Activated CD4-positive, alpha-beta T cell treated with anti-CD3 and anti-CD28 coated beads for 1 hour (primary cell): ENCODE measurements at places on chromosomes 5 and 9.

DNA sequence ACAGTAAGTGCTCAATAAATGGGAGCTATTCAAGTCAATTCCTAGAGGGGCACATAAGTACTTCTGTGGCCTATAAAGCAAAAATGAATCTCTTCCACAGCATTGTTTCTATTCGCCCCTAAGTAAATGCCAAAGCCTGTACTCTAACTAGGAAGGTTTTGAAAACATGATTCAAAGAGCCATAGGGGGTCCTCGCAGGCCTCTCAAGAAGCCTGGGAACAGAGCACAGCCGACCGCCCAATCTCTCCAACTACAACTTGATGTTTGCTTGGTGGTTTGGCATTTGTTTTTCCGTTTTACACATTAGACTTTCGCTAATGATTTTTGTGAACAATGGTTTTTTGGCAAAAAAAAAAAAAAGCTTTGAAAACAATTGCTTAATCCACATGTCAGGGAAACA, 19.4 kb downstream of the EFNA5 start:
- no peak for DNase-seq

GRCh38 chr9:9410736-9411135, 1202.1 kb downstream of the PTPRD start:
- DNase-seq: no peak

DNA sequence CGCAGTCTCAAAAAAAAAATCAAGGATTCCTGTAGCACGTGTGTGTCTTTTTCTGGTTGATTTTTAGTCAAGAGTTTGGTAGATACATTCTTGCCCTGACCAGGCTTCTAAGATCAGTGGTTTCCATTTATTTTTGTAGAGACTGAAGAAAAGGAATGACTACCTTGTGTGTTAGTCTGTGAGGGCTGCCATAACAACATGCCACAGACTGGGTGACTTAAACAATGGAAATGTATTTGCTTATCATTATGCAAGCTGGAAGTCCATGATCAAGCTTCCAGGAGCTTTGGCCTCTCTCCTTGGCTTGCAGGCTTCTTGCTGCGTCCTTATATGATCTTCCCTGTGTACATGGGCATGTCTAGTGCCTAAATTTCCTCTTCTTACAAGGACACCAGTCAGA, 127.0 kb downstream of the CCDC192 start:
- no peak for DNase-seq

DNA sequence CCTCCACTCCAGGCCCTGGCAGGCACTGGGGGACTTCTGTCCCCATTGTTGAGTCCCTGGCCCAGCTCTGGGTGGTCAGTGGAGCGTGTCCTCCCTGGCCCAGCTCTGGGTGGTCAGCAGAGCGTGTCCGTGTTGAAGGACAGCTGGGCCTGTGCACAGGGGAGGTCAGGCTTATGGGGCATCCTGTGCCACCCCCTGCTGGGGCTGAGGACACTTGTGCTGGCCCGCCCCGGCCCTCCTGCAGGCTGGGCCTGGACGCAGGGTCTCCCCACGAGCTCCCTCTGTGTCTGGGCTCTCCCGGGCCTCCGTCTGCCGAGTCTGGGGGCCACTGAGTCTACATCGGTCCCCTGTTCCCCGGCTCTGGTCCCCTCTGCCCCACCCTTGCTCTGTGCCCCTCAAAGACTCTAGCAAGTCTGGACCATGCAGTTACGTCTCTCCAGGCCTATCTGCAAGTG, 11.5 kb upstream of the CLIC3 start:
- DNase-seq: no peak

- no peak for DNase-seq
These were observed 110.1 kb upstream of the SMIM23 start for GRCh38 chr5:171675511-171675910.

- no peak for DNase-seq
These were observed 4.4 kb downstream of the RORB start for GRCh38 chr9:74501570-74501969.

DNA sequence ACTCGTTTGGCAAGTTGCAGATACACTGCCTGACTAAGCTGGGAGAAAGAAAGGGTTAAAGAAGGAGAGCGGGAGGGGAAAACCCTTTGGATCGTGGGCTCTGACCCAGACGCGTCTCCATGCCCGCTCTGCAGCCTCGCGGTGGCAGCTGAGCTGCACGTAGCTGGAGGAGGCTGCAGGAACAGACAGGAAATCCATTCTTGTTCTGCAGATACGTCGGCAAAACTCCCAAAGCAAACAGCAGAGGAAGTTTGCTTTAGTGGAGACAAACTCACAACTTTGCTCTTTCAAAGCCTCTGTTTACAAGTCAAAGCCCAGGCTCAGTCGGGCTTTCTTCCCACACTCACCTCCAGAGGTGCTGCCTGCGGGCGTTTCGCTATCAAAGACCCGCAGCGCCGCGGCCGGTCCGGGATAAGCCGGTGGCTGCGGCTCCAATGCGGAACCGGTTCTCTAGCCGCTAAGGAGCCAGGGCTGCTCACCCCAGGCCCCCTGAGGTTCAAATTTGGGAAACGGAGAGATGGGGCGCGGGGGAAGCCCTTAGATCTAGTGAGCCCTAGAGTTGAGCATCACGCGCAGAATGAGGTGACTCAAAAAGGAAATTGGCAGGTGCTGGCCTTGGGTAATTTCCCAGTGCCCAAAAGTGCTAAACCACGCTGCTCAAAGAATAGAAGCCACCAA, 60.7 kb downstream of the MAT2B start:
- no peak for DNase-seq

DNA sequence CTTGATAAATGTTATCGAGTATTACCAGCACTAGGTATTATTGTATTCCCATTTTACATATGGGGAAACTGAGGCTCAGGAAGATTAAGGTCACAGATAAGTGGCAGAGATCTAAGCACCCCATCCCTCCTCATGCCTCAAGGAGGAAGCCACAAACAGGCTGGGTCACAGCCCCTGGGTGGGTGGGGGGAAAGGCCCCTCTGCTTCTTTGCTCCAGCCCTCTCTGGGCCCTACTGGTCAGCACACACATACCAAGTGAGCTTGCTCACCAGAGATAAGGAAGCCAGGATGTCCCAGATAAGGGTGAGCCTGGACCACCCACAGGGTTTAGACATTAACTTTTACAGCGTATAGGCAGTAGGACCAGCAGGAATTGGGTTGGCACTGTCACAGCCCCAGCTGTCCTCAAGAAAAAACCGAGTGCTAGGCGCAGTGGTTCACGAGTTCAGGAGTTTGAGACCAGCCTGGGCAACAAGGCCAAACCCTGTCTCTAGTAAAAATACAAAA, 45.3 kb downstream of the STK10 start:
- no peak for DNase-seq

GRCh38 chr5:107303171-107303968, 367.4 kb downstream of the EFNA5 start:
- DNase-seq: no peak

- no peak for DNase-seq
These were observed 21.1 kb upstream of the EEIG1 start for GRCh38 chr9:128001779-128002298.

- DNase-seq: peak; percentile 5
These were observed 82.6 kb downstream of the WNK2 start for GRCh38 chr9:93266521-93267001.

DNA sequence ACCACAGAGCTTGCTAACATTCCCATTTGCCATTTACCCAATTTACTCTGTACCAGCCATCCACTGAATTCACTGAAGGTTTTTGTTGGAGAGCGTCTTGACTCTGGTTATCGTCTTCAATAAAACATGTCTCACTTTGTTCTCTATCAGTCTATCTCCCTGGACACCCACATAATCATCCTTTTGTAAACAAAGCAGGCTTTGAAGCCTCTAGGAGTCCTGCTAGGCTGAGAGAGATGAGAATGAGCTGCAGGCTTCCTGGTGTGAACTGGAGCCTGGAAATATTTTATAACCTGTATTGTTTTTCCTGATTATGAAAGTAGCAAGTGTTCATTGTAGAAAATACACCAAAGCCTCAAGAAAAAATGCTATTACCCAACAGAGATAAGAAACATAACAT, 140.6 kb upstream of the ZNF366 start:
- DNase-seq: no peak

DNA sequence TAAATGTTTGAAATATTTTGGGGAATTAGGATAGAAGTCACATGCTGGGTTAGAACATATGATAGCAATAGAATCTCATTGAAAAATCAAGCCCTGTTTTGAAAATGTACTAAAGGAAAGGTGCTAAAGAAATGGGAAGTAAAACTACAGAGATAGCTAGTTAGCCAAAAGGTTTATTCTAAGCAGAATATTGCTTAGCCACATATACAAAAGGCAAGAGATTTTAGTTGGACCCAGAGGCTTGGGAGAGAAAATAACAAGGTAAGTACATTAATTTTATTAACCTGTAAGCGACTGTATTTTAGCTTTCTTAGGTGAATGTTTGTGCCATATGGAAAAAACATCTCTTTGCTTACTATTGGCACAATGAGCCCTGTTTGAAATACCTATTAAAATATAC, 108.3 kb downstream of the RPS23 start:
- no peak for DNase-seq

GRCh38 chr9:128523199-128523925, 18.8 kb downstream of the GLE1 start:
- no peak for DNase-seq

- DNase-seq: no peak
These were observed 59.8 kb downstream of the DAB2IP start for GRCh38 chr9:121711281-121711680.

DNA sequence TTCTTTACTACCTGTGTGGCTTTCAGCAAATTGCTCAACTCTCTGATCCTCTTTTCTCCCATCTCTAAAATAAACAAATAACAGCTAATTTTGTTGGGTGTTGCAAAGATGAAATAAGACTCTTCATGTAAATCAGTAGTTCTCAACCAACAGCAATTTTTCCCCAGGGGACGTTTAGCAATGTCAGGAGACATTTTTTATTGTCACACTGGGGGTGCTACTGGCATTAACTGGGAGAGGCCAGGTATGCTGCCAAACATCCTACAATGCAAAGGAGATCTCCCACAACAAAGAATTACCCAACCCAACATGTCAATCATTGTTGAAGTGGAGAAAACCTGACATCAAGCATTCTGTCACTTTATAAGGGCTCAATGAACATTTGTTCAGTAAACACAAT, 19.7 kb downstream of the ADRA1B start:
- DNase-seq: no peak

- DNase-seq: no peak
These were observed 12.3 kb downstream of the MAST4 start for GRCh38 chr5:66608501-66608900.

- DNase-seq: no peak
These were observed 23.1 kb downstream of the PWWP2A start for GRCh38 chr5:160096178-160096577.

DNA sequence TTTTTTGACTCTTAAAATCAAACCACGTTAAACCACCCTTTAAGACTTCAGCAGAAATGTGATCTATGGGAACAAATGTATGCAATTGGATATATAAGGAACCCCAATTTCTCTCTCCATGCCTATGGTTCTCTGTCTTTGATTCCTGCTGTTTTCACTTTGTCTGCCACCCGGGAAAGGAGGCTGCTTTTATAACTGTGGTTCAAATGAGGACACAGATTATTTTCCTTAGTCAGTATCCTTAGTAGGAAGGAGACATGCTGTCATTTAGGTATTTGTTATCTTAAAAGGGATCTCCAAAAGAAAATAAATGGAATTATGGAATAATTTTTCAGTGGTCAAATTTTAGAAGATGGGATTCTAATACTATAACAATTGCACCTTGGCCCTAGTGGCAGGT, 176.1 kb upstream of the NREP start:
- DNase-seq: no peak

GRCh38 chr9:124054582-124055227, 43.1 kb downstream of the LHX2 start:
- no peak for DNase-seq

- no peak for DNase-seq
These were observed 13.9 kb downstream of the ENC1 start for GRCh38 chr5:74626386-74627222.

DNA sequence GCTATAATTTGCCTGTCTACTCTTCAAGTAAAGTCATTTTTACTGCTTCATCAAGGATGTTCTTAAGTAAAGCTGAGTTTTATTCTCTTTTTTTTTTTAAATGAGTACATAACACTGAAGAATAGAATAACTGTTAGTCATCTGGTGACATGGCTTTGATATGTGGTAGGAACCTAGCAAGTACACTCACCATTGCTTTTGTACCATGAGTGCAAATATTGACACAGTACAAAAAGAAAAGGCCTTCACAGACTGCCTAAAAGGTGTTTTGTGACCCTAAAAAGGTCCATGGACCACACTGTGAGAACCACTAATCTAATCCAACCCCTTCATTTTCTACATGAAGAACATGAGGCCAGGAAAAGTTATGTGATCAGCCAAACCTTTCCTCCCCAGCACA, 55.0 kb downstream of the ECPAS start:
- DNase-seq: no peak

- no peak for DNase-seq
These were observed 71.3 kb downstream of the PPARGC1B start for GRCh38 chr5:149801307-149801990.

- no peak for DNase-seq
These were observed 146.3 kb downstream of the SNCAIP start for GRCh38 chr5:122458278-122458872.

- DNase-seq: no peak
These were observed 34.4 kb downstream of the PAM start for GRCh38 chr5:102789469-102789868.

GRCh38 chr5:136350343-136350742, 15.0 kb downstream of the TRPC7 start:
- DNase-seq: no peak

- DNase-seq: no peak
These were observed 26.3 kb downstream of the CNTFR start for GRCh38 chr9:34563262-34563661.

DNA sequence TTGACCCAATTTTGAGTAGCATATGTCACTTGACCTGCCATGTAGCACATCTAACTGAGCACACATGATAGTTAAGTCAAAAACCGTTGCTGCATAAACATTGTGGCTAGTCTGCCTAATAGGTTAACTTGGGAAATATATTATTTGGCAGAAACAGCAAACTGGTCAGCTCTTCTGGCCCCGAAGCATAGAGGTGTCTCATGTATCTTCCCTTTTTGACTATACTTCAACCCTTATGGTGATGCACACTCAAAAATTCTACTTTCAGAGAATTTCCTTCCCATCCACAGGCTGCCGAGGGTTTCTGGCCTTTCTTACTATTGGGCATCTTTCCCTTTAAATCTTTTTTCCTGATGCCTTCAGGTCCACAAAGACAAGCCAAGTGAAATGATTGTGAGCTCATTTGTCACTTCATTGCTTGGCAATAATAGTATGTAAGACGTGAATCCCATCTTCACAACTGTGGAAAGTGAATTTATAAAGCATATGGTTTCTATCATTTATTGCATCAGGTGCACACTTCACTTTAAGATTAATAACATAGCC, 41.2 kb downstream of the MOCS2 start:
- DNase-seq: no peak

GRCh38 chr9:96141666-96142065, 160.3 kb downstream of the HSD17B3 start:
- no peak for DNase-seq

DNA sequence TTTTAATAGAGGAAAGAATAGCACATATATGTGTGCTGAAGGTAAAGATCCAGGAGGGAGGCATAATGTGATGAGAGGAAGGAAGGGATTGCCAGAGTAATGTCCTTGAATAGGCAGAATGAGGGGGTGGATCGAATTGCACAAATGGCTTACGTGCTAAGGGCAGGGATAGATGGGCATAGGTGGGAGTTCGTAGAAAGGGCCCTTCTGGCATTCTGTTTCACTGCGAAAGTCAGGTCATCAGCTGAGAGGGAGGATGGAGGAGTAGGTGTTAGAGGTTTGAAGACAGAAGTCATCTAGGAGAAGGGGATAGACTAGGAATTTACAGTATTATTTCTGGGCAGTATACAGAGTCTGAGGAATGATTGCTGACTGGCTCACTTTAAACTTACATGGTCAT, 32.1 kb downstream of the CNOT6 start:
- DNase-seq: no peak
